Stimulated activated CD8-positive, alpha-beta memory T cell treated with anti-CD3 and anti-CD28 coated beads, Interleukin-7, amount 100 ng/mL, for 1 hour (primary cell): ENCODE measurements at places on chromosomes 7 and 10.

DNA sequence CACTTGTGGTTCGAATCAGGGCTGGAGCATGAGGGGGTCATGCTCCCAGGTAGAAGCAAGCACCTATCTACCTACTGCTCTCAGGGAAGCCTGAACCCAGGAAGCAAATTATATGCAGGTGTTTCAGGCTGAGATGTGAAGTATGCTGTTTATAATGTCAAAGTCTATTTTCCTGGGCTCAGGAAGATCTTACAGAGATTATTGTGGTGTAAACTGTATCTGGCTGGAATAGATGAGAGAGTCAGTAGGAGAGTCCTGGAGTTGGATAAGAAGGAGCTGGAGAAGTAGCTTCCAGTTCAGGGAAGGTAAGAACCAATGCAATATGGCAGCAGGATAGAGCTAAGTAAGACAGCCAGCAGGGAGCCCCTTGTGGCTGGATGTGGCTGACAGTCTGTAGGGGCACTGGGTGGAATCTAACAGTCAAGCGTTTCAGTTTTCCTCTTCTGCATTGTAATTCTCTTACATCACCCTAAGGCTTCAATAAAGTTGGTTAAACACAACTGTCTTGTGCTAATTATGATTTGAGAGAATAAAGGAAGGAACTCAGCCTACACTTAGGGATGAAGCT is 105.9 kb upstream of the EEPD1 start:
- DNase-seq: no peak

DNA sequence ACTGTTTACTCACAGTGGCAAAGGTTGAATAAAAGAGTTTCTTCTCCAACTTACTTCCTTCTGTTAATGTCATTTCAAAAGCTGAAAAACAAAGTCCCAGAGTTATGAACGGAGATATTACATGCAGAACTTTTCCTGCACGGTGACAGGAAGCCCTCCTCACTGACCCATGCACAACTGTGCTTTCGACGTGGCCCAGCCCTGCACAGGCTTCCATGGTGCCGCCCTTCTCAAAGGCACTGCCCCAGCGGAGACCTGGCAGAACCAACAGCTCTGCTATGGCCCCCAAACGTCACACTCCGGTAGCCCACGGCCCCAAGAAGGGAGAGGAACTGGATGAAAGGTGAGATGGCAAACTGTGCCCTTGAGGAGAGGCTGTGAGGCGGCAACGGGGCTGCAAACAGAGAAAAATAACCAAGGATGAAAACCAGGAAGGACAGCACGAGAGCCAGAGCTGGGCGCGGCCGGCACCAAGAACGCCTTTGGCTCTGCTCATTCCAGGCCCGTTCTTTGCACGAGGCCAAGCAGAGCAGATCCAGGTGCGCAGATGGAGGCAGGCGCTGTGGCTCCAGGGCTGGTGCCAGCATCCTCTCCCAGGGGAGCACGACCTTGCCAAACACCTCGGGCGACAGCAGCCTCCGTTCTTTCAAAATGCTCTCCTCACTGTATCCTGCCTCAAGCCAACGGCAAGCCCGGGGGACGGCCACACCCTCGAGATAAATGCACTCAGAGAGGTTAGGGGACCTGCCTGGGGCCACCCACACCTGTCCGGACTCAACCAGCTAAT is 7.0 kb upstream of the FUOM start:
- no peak for DNase-seq

DNA sequence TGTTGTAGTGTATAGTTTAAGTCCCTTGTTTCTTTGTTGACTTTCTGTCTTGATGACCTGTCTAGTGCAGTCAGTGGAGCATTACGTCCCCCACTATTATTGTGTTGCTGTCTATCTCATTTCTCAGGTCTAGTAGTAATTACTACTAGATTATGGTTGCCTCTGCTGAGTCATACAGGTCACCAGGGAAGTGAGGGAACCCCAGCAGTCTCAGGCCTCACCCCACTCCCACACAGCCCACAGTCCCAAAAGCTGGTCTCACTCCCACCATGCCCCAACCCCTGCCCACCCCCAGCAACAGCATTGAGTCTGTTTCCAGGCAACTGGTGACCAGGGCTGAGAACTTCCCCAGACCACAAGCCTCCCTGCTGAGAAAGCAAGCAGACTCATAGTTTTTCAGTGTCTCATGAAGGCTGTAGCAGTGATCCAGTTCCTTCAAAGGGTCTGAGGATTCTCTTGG is 88.0 kb downstream of the PLXDC2 start:
- DNase-seq: no peak

DNA sequence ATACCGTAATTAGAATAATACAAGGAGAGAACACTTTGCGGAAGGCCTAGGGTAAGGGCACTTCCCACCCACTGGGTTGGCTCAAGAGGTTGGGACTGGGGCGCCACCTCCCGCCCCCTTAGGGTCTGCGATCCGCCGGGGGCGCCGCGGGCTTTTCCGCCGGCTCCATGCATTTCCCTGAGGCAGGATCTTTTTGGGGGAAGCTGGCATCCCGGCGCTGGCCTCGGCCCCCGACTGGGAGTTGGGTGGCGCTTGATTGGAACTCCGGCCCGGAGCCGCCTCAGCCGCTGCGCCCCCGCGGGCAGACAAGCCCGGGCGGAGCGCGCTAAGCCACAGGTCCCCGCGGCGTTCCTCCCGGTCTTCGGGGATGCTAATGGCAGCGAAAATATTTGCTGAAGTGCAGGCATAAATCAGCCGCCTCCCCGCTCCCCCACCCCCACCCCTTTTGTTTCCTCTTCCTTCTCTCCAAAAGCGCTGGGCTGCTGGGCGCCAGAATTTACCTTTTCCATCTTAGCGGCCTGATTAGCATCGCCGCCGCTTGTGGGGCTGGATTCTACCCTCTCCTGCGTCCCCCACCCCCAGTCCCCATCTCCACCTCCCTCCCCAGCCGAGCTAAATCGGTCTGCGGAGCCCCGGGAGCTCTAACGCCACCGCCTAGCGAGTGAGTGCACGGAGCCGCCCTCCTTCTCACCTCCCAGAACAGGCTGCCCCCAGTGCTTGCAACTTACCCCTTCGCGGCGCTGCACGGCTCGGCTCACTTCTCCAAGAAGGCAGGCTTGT is 5.1 kb downstream of the UNC5B start:
- no peak for DNase-seq

DNA sequence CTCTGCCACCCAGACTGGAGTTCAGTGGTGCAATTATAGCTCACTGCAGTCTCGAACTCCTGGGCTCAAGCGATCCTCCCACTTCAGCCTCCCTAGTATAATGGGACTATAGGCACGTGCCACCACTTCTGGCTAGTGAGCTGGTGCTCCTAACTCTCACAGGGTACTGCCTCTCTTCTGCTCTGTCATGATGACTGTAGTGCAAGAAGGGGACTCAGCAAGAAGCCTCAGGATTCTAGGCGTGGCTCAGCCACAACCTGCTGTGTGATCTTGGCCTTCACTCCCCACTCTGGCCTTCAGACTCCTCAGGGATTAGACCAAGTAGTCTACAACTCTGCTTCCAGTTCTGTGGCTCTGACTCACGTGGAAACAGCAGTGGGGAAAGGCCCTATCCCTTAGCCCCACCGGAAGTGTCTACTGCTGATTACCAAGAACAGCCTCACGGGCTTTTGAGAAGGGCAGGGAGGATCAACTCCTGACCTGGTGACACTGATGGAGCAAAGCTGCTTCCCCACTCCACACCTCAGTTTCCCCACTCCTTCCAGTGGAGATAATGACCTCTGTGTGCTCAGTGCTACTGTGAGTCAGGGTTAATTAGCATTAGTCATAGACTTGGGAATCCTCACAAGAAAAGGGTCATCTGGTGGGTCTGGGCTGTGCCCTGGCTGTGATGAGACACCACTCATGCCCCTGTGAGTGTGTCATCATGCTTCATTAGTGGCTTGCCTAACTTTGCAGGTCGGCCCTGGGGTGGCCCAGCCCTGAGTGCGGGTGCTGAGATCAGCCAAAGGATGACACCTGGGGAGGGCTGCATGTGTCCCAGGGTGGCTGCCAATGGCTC is 41.1 kb downstream of the ZC3HC1 start:
- DNase-seq: no peak

DNA sequence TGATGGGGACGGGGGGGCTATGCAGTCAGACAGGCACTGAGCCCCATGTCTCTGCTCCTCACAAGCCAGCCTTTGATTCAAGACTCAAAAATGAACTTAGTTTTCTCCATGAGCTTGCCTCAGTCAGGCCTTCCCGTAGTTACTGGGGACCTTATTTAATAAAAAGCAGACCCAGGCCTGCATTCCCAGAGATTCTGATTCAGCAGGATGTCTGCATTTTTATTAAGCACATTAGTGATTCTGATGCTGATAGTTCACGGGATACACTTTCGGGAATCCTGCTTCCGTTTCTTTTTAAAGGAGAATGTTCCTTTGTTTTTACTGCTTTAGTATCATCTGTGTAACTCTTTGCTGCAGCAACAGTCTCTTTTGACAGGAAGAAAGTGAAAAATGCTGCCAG is 28.3 kb upstream of the PLPP4 start:
- DNase-seq: no peak

GRCh38 chr10:69673521-69673920 is 43.5 kb downstream of the FAM241B start:
- DNase-seq: no peak

DNA sequence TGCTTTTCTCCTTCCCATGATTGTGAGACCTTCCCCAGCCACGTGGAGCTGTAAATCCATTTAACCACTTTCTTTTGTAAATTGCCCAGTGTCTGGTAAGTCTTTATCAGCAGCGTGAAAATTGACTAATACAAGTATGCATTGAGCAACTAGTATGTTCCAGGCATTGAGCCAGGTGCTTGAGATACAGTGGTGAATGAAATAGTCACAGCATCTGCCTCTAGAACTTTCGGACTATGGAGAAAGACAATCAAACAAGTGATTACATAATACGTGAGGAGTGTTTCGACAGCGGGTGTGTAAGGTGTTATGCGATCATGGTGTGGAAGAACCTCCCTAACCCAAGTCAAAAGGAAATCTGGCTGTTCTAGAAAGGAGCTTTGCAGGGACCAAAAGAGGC is 21.6 kb upstream of the NUP205 start:
- no peak for DNase-seq

DNA sequence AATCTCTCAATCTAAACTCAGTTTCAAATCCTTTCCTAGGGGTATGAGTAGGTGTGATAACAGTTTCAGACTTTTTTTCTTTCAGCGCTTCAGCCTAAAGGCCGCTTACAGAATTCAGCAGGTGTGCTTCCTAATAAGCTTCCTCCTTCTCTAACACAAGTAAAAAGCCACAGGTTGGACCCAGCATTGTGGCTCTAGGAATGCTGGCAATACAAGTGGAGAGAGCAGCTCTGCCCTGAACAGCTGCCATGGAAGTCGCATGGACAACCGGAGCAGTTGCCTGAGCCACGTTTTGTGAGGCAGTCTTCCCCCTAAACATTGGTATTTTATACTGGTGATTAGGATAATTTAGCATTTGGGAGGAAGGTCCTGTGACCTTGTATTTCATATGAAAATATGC is 83.5 kb downstream of the ST7 start:
- no peak for DNase-seq

DNA sequence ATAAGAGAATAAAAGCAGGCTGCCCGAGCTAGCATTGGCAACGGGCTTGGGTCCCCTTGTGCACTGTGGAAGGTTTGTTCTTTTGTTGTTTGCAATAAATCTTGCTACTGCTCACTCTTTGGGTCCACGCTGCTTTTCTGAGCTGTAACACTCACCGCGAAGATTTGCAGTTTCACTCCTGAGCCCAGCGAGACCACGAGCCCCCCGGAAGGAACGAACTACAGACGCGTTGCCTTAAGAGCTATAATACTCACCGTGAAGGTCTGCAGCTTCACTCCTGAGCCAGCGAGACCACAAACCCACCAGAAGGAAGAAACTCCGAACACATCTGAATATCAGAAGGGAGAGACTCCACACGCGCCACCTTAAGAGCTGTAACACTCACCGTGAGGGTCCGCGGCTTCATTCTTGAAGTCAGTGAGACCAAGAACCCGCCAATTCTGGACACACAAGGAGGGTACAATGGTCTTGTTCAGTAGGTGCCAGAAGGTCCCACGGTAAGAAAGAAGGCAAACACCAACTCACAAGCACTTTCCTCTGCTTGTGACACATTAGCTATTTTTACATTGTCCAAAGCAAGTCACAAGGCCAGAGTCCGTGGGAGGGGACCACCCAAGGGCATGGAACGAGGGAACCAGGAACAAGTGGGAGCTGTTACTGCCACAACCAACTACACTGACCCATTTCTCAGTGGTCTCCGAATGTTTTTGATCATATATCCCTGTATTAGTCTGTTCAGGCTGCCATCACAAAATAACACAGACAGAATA is 29.2 kb upstream of the CACUL1 start:
- no peak for DNase-seq

- DNase-seq: no peak
These were observed 26.6 kb upstream of the FOXP2 start for GRCh38 chr7:114388021-114388420.

GRCh38 chr10:113987805-113988204 is 55.9 kb upstream of the ADRB1 start:
- DNase-seq: no peak

GRCh38 chr10:75941223-75941801 is 509.9 kb downstream of the LRMDA start:
- no peak for DNase-seq
